NCI-H226 (cell line): ENCODE measurements at places on chromosomes 16 and 17.

DNA sequence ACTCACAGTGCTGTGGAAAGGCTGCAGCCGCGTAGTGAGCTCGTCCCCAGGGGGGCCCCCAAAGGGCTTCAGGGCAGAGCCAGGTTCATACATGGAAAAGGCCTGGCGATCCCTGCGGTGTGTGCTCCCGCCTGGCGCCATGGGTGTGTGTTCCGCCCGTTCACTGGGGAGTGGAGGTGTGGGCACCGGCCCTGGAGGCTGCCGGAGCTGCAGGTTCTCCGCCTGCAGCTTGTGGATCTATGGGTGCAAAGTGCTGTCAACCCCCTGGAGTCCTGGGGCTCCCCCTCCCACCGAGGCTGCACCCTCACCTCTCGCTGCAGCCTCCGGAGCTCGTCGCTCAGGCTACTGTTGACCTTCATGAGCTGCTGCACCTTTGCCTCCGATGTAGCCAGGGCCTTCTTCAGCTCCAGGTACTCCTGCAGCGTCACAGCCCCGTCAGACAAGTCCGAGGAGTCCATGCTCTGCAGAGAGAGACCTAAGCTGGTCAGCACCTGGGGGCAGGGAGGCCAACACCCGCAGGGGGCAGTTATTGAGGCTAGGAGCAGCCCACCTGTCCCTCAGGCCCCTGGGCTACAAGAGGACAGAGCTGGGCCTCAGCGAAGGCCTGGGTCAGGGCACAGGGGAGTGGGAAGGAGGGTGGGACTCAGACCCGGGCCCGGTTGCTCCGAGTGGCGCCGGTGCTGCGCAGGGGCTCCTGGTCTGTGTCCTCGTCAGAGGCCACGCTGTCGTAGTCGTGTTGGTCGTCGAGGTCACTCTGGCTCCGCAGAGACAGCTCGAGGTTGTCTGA, 7.9 kb downstream of the TP53I13 start:
- no peak for DNase-seq

GRCh38 chr17:45221081-45222013, at the start of gene FMNL1:
Gene FMNL1, plus strand, starts transcription at chr17:45221885. Its CDS starts 240 bp downstream, at chr17:45222125.
- no peak for DNase-seq

- DNase-seq = no peak
These were observed 23.6 kb upstream of the ABR start for GRCh38 chr17:1203111-1203966.

DNA sequence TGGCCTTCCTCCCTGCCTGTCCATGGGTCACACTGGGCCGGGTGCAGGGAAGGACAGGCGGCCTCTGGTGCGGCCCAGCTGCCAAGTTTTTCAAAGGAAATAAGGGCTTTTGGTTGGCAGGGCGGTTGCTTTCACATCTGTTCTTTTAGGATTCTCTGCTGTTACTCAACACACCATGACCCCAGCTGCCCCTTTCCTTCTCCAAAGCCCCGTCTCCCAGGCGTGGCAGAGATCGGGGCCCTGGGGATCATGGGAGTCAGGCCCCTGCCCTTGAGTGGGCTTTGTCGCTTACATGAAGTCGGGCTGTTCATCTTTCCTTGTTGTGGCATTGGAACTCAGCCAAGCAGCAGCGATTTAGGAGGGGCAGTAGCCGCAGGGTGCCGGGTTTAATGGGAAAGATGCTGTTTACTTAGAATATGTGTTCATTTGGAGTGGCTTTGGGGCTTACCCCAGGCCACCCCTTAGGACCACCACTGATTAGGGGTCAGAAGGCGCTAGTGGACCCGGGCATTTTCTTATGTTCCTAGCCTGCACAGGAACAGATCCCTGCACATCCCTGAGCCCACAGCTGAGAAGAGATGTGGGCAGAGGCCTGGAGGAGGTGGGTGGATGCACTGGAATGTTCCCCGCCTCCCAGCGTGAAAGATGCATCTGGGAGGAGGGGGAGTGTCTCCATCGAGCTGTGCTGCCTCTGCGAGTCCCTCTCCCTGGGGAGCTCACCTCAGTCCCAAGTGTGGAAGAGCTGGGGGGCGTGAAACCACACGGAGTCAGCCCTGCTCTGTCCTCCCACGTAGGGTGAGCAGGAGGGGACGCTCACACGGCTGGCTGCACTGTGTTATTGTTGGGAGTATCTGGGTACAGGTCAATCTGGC, 6.8 kb upstream of the ADCY7 start:
- DNase-seq = no peak

DNA sequence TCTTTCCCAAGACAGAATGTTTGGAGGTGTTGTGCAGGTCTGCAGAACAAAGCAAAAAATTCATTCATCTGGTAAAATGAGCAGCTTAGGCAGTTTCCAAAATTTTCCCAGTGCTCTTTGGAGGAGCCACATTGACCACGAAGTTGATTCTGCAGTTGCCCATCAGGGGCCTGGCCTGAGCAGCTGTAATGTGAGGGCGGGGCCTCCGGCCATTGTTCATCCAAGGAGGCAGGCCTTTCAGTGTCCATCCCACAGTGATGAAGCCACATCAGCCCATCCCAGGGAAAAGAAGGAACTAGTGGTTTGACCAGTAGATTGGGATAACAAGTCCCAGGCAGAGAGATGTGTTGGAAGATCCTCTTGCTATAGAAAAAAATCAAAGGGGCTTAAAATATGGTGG, 10.1 kb downstream of the UBFD1 start:
- DNase-seq = no peak

- no peak for DNase-seq
These were observed 59.3 kb downstream of the CENPV start for GRCh38 chr17:16293931-16294330.

GRCh38 chr17:30095507-30096244, 20.9 kb upstream of the NSRP1 start:
- peak; percentile 62 for DNase-seq

GRCh38 chr16:27462200-27462845, 60.3 kb downstream of the IL21R start:
- DNase-seq = no peak

DNA sequence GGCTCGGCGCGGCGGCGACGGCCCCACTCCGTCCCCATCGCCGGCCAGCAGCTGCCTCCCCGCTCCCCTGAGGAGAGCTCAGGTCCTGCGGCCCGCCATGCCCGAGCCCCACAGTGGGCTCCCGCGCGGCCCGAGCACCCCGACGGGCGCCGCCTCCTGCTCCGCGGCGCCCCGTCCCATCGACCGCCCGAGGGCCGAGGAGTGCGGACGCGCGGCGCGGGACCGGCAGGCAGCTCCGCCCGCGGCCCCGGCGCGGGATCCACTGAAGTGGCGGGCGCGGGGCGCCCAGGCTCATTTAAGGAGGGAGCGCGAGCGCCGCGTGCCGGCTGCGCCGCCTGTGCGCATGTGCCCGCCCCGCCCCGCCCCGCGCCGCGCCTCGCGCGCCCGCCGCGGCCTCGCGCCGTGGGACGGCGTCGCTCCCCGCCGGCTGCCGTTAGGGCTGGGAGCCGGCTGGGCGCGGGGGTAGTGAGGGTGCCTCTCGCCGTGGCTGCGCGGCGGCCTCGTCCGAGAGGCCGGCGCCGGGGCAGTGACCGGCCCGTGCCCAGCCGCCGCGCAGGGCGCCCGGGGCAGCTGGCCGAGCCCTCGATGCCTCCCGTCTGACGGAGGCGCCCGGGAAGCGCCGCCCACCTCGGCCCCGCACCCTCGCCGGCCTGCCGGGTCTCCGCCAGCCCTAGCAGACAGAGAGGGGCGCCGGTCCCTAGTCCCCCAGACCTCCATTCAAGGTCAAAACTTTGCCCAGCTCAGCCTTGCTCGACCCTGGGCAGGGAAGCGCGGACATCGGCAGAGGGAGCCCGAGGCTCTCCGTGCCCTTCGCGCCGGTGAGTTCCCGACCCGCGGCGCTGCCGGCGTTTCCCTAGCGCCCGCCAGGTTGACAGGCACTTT, at the start of gene NETO2:
TSS of gene NETO2 (minus strand) at position 269 of the 882 bp plus-strand sequence. CDS start 333 bp downstream, outside the sequence.
- peak; percentile 16 for DNase-seq

- DNase-seq = no peak
These were observed 56.9 kb upstream of the BRD7 start for GRCh38 chr16:50425648-50426047.

DNA sequence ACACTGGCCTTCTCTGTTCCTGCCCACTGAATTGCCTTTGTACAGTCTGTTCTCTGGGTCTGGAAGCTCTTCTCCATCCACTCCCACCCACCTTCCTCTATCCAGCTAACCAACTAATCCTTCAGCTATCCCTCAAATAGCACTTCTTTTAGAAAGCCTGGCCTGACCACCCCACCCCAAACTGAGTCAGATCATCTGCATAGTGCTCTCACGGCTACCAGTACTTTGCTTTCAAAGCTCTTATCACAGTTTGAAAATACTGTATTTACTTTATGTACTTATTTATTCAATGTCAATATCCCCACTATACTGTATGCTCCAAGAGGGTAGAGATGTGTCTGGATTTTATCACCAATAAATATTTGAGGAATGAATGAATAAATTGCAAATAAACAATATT, 4.5 kb upstream of the CLDN7 start:
- no peak for DNase-seq

- no peak for DNase-seq
These were observed 35.4 kb upstream of the LITAF start for GRCh38 chr16:11621920-11622651.

DNA sequence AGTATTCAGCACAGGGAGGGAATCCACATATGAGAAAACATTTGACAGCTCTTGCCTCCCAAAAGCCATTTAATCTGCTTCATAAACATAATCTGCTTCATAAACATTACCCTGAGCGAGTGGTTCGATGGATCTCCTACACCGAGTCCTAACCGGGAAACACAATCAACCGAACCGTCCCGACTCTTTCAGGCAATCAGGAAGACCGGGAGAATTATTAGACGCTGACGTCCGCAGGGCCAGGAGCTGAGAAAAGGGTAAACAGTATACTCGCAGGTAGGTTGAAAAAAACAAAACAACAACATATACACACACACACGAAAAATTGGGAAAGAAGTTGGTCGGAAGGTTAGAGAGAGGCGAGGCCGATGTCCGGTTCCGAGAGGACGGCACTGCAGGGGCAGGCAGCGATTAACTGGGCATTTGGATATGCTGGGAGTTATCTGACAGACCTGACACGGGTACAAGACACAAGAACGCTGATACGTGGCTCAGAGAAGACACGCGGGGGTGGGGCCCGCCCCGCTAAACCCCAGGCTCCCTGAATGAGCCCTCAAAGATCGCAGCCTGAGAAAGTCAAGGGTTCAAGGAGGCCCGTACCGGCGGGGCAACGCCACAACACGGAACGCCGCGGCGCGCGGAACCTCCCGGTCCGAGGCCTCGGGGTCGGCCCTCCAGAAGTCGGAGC, 585 bp downstream of the AP1G1 start:
- no peak for DNase-seq

GRCh38 chr16:3157229-3158025, 22.6 kb downstream of the ZNF213 start:
- DNase-seq = peak; percentile 94

- DNase-seq = peak; percentile 1
These were observed 137.7 kb upstream of the CORO6 start for GRCh38 chr17:29760279-29761039.

DNA sequence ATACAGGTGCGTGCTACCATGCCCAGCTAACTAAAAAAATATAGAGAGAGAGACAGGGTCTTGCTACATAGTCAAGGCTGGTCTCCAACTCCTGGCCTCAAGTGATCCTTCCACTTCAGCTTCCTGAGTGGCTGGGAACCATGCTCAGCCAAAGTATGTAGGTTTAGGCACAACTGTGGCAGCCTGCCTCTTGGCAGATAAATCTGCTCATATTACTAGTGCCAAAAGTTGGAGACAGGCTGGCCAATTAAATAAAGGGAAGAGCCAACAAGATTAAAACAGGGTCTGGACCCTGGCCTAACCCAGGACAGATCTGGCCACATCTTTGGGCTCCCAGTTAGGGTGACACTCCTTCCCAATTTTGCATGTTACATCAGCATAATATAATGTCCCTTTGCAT, 151.7 kb downstream of the CBLN1 start:
- DNase-seq = no peak
